ENCODE measurements at places on chromosomes 3 and 15.

DNA sequence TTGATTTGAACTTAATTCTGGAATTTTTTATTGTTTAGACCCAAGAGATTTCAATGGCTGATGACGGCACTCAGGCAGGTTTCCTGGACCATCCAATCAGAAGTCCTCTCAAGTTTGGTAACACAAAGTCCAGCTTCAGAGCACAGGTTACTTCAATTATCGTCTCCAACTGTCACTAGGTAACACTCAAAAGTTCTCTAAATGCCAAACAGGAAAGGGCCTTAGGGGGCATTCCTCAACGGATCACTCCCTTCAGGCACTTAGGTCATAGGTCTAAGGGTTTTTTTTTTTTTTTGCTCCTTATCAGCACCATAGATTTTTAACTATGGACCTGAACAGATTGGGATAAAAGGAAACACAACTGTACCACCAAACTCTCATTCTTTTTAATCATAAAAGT is 85.8 kb downstream of the MEIS2 start:
- no peaks in the 10 kb centered on the region for H3K27me3 ChIP-seq
- H3K4me1 ChIP-seq, result no peaks in the 10 kb centered on the region

DNA sequence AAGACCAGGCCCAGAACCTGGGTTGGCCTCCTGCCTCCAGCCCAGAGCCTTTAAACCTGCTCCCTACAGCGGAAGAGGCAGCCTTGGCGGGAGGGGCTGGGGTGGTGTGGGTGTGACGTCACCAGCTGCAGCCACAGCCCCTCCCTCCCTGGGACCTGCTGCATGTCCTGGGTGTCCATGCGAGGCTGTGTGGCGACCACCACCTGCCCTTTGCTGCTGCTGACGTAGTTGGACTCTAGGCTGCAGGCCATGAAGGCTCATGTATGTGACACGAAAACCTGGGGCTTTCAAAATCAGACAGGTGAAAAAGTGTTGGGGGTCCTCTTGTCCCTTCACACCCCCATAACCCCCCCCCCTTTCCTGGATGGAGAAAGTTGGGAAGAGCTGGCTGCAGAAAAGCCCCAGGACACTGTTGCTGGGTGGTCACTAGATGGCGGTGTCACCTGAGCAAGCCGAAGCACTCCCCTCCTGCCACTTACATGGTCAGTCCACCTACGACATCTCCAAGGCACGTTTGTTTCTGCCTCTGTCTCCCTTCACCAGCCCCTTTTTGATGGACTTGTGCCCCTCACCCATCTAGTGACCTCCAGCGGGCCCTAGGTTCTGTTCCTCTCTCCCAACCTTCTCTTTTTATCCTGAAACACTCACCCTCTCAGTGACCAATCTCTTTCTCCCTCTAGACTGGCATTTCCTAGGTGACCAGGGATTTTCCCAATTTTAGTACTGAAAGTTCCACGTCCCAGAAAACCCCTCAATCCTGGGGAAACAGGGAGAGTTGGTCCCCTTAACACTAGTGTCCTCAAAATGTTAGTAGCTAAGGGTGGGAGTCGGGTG is 35.2 kb downstream of the SLC6A20 start:
- peaks cover 7% of the 10 kb centered on the region for H3K27me3 ChIP-seq
- no peaks in the 10 kb centered on the region for H3K36me3 ChIP-seq
- H3K4me3 ChIP-seq, result no peak overlapping the region
- peak; percentile 24 for DNase-seq
- peaks cover 6% of the 10 kb centered on the region for H3K4me1 ChIP-seq

- no peaks in the 10 kb centered on the region for H3K27me3 ChIP-seq
- no peak for DNase-seq
- no peaks in the 10 kb centered on the region for H3K4me1 ChIP-seq
- no peak overlapping the region for H3K4me3 ChIP-seq
- no peaks in the 10 kb centered on the region for H3K36me3 ChIP-seq
- no peak overlapping the region for H3K27ac ChIP-seq
Measured at GRCh38 chr3:190384309-190384756, 3.6 kb upstream of the CLDN16 start.

DNA sequence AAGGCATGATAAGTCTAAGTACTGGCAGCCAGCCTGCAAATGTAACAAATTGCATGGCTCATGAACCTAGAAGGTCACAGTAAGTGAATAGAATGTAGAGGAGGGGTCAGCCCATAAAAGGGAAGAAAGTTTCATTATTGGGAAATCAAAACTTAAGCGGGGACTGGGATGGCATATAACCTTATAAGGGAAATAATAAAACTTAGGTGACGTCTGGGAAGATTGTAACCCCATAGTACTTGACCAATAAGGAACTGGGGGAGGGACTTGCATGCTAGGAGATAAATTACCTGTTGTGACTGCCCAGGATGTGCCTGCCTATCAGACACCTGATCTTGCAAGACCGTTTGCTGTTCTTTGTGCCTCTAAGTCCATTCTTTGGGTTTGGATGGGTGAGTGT is 28.1 kb upstream of the MCTP2 start:
- H3K4me1 ChIP-seq, result peaks cover 19% of the 10 kb centered on the region
- DNase-seq, result no peak
- H3K36me3 ChIP-seq, result no peaks in the 10 kb centered on the region
- H3K4me3 ChIP-seq, result no peak overlapping the region
- H3K27ac ChIP-seq, result no peak overlapping the region

- no peak overlapping the region for H3K27ac ChIP-seq
- no peaks in the 10 kb centered on the region for H3K27me3 ChIP-seq
- peaks cover 2% of the 10 kb centered on the region for H3K4me1 ChIP-seq
- DNase-seq, result no peak
Measured at GRCh38 chr3:60430205-60430604, 821.0 kb downstream of the FHIT start.

GRCh38 chr3:5138214-5138981 is 16.3 kb downstream of the ARL8B start:
- peaks cover 56% of the 10 kb centered on the region for H3K4me1 ChIP-seq
- peak overlapping the region; percentile 72 for H3K4me3 ChIP-seq
- H3K27ac ChIP-seq, result peak overlapping the region; percentile 97
- peaks cover 40% of the 10 kb centered on the region for H3K36me3 ChIP-seq
- no peak for DNase-seq
- H3K27me3 ChIP-seq, result no peaks in the 10 kb centered on the region

GRCh38 chr15:50906954-50907600 is 1.4 kb upstream of the AP4E1 start:
- DNase-seq, result peak; percentile 76
- peaks cover 3% of the 10 kb centered on the region for H3K36me3 ChIP-seq
- peak overlapping the region; percentile 96 for H3K4me3 ChIP-seq
- H3K27ac ChIP-seq, result peak overlapping the region; percentile 99
- peaks cover 32% of the 10 kb centered on the region for H3K4me1 ChIP-seq

DNA sequence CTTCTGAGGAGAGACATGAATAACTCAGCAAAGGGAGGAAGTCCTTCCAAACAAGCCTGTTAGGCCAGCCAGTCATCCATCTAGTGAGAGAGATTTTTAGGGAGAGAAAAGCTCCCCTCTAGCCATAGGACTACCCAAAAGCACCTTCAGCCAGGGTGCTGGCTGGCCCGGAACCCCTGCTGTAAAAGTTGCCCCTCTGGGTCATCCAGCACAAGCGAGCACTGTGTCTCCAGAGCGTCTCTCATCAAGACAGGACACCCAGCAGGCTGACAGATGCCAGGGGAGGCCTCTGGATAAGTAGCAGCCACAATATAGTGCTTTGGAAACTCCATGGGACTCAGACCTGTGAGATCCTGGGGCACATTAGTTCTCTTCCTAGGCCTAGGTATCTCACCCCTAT is 24.5 kb downstream of the ANXA2 start:
- H3K27ac ChIP-seq, result no peak overlapping the region
- H3K27me3 ChIP-seq, result no peaks in the 10 kb centered on the region
- peaks cover 59% of the 10 kb centered on the region for H3K36me3 ChIP-seq
- H3K4me3 ChIP-seq, result no peak overlapping the region
- no peaks in the 10 kb centered on the region for H3K4me1 ChIP-seq
- DNase-seq, result no peak

- H3K27ac ChIP-seq, result no peak overlapping the region
- H3K36me3 ChIP-seq, result no peaks in the 10 kb centered on the region
- H3K4me1 ChIP-seq, result no peaks in the 10 kb centered on the region
Measured at GRCh38 chr15:100244796-100245486, 96.8 kb downstream of the ADAMTS17 start.

DNA sequence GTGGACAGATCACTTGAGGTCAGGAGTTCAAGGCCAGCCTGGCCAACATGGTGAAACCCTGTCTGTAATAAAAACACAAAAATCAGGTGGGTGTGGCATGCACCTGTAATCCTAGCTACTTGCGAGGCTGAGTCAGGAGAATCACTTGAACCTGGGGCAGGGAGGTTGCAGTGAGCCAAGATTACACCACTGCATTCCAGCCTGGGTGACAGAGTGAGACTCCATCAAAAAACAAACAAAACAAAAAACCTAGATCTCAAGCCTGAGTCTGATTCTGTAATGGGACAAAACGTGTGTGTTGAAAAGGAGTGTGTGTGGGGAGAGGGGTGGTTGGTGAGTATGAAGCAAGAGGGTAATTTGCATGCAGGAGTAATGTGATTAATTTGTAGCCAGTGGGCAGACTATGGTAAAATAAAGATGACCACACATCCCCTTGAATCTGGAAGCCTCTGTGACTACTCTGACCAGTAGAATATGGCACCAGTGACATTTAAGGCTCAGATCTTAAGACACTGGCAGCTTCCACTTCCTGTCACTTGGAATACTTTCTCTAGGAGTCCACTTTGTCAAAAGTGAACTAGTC is 18.4 kb upstream of the OPA1 start:
- no peaks in the 10 kb centered on the region for H3K36me3 ChIP-seq
- no peaks in the 10 kb centered on the region for H3K27me3 ChIP-seq
- DNase-seq, result no peak
- no peak overlapping the region for H3K4me3 ChIP-seq
- peaks cover 5% of the 10 kb centered on the region for H3K4me1 ChIP-seq

- H3K4me3 ChIP-seq, result no peak overlapping the region
- H3K27me3 ChIP-seq, result peaks cover 35% of the 10 kb centered on the region
- DNase-seq, result no peak
- no peak overlapping the region for H3K27ac ChIP-seq
- H3K4me1 ChIP-seq, result peaks cover 18% of the 10 kb centered on the region
Measured at GRCh38 chr3:46900356-46900755, 22.8 kb downstream of the PTH1R start.

DNA sequence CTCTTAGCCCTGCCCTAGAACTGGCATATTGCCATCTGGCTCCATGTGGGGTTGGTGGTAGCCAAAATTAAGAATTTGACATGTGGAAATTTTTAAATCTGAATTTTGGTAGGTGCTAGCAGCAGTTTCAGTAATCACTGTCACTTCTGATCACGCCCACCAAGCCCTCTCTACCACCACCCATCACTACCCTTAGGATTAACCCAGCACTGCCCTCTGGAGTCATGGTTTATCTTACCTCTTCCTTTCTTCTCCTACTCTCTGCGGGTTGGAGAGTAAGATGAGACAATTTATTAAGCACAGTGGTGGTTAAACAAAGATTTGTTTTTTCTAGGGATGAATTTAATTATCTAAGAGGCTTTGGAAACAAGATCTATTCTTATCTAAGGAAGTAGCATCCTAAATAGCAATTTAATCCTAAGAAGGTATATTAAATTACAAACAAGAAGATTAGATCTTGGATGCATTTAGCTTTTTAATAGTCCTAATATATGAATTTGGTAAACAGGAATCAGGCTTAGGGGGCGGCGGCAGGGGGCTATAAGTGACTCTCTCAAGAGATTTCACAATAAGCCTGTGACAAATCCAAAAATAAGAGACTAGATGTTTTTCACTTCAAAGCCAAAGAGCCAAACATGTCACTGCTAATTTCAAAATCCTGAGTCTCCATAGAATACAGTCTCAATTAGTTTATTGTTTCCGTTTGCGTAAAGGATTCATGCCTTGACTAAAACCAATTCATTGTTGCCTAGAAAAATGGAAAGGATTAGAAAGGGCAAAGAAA is 498.4 kb upstream of the UBE2E2 start:
- no peak overlapping the region for H3K4me3 ChIP-seq
- no peak overlapping the region for H3K27ac ChIP-seq
- peaks cover 8% of the 10 kb centered on the region for H3K27me3 ChIP-seq
- no peaks in the 10 kb centered on the region for H3K4me1 ChIP-seq
- no peaks in the 10 kb centered on the region for H3K36me3 ChIP-seq

GRCh38 chr3:29454161-29454611 is 173.3 kb downstream of the RBMS3 start:
- H3K4me1 ChIP-seq, result no peaks in the 10 kb centered on the region
- no peak for DNase-seq
- H3K27ac ChIP-seq, result no peak overlapping the region
- H3K4me3 ChIP-seq, result no peak overlapping the region
- no peaks in the 10 kb centered on the region for H3K27me3 ChIP-seq
- H3K36me3 ChIP-seq, result no peaks in the 10 kb centered on the region

DNA sequence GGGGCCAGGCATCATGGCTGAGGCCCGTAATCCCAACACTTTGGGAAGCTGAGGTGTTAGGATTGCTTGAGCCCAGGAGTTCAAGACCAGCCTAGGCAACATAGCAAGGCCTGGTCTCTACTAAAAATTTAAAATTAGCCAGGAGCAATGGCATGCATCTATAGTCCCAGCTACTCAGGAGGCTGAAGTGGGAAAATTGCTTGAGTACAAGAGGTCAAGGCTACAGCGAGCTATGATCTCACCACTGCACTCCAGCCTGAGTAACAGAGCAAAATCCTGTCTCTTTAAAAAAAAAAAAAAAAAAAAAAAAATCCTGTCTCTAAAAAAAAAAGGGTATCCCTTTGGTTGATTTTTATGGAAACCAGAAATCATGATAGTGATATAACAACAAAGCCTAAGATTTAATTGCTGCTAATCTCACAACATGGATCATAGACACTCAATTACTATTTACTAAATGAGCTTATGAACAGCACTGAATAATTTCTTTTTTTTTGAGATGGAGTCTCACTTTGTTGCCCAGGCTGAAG is 12.1 kb downstream of the PCLAF start:
- H3K36me3 ChIP-seq, result no peaks in the 10 kb centered on the region
- H3K27ac ChIP-seq, result no peak overlapping the region
- no peak overlapping the region for H3K4me3 ChIP-seq
- no peaks in the 10 kb centered on the region for H3K27me3 ChIP-seq

GRCh38 chr3:52535411-52536111 is 844 bp upstream of the UQCC5 start:
- peaks cover 22% of the 10 kb centered on the region for H3K36me3 ChIP-seq
- no peaks in the 10 kb centered on the region for H3K27me3 ChIP-seq
- H3K4me1 ChIP-seq, result peaks cover 50% of the 10 kb centered on the region

DNA sequence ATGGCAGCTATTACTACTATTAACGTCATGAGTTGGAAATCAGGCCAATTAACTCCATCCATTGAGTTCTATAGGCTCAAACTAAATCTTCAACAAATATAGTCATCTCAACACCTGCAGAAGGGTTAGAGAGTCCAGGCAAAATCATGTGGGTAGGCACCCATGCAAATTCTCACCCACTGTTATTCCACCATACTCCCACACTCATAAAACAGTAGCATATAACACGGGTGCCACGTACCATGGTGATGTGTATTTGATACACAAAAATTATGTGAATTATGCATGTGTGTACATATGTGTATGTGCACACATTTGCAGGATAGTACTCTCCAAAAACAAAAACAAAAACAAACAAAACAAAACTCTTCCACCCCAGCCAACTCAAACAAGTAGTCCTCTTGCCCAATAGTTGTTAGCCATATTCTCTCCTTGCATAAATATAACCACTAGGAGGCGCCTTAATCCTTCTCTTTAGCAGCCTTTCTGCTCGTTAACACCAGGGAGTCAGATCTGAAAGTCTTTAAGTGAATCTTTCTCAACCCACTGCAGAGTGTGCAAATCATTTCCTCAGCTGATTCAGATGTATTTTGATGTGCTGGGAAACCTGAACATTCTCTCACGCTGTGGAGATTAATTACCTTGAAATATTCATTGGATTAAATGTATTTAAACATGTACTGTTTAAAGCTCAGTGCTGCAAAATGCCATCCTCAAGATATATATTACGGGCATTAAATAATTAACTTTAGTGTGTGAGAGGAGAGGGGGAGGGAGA is 38.0 kb upstream of the COPB2 start:
- H3K36me3 ChIP-seq, result peaks cover 20% of the 10 kb centered on the region
- no peak overlapping the region for H3K27ac ChIP-seq
- H3K27me3 ChIP-seq, result no peaks in the 10 kb centered on the region
- H3K4me1 ChIP-seq, result peaks cover 3% of the 10 kb centered on the region
